ENCODE measurements at places on chromosomes 2 and 18.

GRCh38 chr2:241087420-241088268, 14.4 kb downstream of the MTERF4 start:
- DNase-seq: no peak

- no peak for DNase-seq
Measured at GRCh38 chr18:78953566-78953965, 26.1 kb upstream of the SALL3 start.

GRCh38 chr2:181111059-181111458, 130.7 kb downstream of the UBE2E3 start:
- no peak for DNase-seq

- DNase-seq: no peak
Measured at GRCh38 chr2:68027959-68028358, 34.8 kb downstream of the C1D start.

- no peak for DNase-seq
Measured at GRCh38 chr2:239251971-239252370, 148.8 kb downstream of the HDAC4 start.

GRCh38 chr18:64090876-64091275, 58.0 kb downstream of the LINC00305 start:
- DNase-seq: no peak

DNA sequence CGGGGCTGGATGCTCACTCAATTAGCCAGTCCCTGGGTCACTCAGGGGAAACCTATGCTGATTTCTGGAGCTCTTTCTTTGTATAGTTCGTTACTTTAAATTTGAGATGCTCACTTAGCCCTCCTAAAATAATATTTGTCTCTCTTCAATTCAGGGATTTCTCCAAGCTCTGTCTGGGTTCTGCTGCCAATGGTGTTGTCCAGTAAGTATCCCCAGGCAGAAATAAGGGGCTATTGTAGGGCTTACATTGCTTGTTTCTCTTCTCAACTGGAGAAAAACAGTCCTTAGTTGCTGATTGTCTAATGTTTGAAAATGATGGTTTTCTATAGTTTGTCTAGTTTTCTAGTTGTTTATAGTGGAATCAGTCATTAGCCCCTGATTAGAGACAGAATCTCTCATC, 5.0 kb downstream of the RAB6C start:
- DNase-seq: no peak

DNA sequence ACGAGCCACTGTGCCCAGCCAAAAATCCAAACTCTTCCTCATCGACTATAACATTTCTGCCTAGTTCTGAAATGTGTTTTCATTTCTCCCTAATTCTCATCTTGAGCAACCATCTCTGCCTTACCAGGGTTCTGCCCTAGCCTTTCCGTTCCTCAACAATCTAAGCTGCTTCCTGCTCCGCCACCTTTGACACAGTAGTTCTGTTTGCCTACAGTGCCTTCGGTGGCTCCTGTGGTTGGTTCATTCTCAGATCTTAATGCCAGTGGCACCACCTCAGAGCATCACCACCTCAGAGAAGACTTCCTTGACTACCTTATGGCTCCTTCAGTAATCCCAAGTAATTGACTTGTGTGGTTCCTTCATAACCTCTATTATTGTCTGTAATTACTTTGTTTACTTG, 3.8 kb downstream of the SOCS6 start:
- peak; percentile 65 for DNase-seq

- no peak for DNase-seq
Measured at GRCh38 chr2:106122157-106122556, 71.9 kb downstream of the UXS1 start.

- no peak for DNase-seq
Measured at GRCh38 chr2:214902286-214902685, 92.8 kb upstream of the BARD1 start.

DNA sequence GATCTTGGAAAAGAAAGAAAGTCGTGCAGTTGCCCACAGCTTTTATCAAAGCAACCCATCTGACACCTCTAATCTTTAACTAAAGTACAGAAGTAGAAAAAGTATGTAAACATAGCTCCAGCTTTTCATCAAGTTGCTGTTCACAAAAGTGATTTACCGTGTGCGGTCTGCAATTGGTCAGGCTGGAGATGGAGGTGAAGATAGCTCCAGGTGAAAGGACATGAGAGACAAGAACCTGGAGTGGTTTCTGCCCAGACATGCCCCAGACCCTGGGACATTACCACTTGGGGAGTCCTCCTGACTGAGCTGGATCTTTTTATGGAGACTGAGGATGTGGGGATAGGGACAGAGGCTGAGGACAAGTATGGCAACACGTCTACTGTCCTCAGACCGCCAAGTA, 82.7 kb downstream of the LAMA1 start:
- no peak for DNase-seq

GRCh38 chr2:119749477-119750012, 10.2 kb upstream of the PTPN4 start:
- DNase-seq: no peak

GRCh38 chr18:54736981-54737380, 91.3 kb upstream of the RAB27B start:
- no peak for DNase-seq

GRCh38 chr2:11101430-11101829, 53.8 kb upstream of the SLC66A3 start:
- DNase-seq: no peak

- no peak for DNase-seq
Measured at GRCh38 chr2:42503291-42503690, 9.5 kb upstream of the KCNG3 start.

- no peak for DNase-seq
Measured at GRCh38 chr18:433298-433697, 67.2 kb downstream of the COLEC12 start.

GRCh38 chr18:48194591-48195181, 214.5 kb downstream of the ZBTB7C start:
- no peak for DNase-seq

DNA sequence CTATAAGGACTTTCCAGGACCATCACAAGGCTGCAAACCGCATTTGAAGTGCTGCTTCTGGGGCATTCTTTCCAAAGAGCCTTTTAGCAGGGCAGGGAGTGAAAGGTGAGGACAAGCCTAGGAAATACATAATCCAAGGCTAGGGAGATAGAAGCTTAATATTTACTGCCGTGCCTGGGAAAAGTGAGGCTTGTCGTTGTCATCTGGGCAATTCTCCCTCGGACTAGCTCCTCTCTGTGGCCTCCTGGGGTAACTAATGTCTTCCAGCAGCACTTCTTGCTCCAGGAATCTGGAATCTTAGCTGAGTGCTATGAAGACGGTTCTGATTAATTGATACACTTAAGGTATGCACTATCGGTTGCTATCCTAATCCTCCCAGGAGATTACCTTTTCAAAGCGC, 69.3 kb upstream of the ATL2 start:
- DNase-seq: no peak

DNA sequence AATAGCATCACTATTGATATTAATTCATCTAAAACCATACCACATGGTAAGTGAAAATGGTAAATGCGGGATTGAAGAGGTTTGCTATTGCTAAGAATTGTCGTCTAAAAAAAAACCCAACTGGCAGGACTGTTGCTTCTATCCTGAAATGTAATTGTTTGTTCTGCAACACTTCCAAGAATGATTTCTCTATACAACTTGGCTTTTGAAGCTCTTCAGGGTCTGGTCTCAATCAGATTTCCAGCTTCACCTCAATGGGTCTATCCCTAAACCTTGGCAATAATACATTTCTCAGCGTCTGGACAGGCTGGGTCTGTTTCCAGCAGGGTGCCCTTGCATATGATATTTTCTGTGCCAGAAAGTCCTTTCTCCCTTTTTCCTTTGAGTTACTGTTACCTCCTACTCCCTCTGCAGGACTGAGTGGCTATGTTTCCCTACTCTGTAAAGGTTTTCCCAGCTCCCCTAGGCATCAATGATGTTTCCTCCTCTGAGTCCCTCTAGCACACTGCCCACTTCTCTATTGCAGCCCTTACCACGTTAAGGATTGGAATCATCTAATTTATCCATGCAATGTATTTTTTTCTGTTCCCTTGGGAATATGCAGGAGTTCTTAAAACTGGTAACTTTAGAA, 118.2 kb upstream of the REV1 start:
- no peak for DNase-seq

GRCh38 chr2:224570328-224570993, 14.7 kb downstream of the CUL3 start:
- DNase-seq: no peak

DNA sequence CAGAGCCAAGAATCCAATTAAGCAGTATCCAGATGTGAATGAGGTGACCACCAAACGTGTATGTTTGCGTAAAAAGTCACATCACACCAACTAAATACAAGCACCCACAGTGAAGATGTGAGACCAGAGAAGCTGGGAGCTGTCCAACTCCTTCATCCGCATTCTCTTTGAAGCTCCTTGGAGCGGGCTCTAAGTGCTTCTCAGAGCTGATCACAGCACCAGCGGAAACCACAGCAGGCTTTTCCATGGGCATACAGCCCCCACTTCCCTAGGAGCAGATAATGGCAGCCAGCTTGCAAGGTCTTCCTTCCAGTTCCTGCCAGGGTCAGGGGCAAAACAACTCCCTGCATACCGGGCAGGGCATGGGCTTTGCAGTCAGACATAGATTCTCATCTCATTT, 36.4 kb downstream of the REEP1 start:
- DNase-seq: no peak

- DNase-seq: no peak
Measured at GRCh38 chr2:150589681-150590080, 102.2 kb upstream of the RND3 start.

- DNase-seq: no peak
Measured at GRCh38 chr18:36829362-36830157, 633 bp downstream of the KIAA1328 start.

DNA sequence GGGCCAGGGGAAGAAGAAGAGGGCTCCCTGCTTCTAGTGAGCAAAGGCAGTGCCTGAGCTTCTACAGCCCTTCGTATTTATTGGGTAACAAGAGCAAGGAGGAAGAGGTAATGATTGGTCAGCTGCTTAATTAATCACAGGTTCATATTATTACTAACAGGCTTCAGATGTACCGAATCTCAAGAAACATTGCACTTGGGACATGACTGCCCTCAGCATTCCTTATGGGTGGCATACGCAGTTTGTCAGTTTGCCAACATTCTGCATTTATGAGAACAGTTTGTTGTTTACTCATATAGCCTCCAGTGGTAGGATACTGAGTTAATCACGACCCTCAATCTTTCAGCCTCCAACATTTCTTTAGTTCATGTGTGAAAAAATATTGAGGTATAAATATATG, 84.5 kb downstream of the HIBCH start:
- DNase-seq: no peak

DNA sequence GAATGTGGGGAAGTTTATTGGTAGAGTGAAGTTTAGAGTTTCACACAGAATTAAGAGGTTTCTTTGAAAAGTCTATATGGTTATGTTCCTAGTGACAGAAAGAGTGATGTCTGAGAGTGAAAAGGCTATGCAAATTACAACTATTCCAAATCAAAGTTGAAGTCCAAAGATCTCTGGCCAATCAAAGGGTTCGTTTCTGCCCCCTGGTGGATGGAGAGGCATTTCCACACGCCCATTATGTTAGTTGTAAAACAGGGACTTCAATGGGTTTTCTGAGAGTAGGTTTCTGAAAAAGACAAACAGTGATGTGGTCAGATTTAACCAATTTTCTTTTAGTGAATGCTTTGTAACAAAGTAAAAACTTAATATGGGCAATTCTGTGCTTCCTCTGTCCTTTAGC, 441.5 kb upstream of the POU3F3 start:
- peak; percentile 13 for DNase-seq

DNA sequence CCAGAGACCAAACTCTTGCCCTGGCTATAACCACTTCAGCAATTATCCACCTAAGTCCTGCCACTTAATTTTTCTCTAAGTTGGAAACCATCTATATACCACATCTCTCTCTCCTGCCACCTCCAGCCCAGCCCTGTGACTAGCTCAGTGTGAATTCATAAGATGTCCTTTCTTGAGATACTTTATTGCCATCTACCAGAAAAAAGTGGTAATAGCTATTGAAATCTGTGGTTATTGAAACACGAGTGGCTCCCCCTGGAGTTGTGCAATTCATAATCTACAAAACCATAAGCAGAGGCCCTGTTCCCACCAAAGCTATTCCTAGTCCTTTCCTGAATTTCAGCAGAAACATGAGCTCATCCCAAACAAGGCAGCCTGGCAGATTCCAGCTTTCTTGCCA, 324.0 kb downstream of the TXNL1 start:
- no peak for DNase-seq

DNA sequence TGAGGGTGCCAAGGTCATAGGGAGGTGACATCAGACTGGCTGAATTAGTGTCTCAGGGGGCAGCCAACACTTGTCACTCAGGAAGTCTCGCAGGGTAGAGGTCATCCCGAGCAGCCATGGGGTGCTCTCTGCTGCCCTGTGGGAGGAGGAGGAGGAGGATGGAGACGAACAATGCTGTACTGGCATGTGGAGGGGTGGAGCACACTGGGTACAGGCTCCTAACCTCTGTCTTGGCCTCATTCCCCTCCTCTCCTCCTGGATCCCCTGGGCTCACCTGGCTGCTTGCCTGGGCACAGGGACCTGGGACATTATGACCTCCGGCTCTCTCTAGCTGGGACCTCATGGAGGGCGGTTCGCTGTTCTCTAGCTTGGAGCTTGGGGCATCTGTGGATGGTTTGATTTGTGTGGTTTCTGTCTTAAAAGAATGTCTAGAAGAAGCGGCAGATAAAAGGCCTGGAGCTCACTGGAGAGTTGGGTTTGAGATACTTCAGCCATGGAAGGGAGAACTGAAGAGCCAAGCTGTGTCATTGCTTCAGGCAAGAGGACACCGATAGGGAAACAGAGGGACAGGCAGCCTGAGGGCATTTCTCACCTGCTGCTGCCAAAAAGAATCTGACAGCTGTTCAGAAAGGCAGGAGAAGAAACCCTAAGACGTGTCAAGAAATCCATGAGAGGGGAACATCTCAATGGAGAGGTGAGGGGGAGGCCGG, 133.1 kb downstream of the SEPTIN10 start:
- no peak for DNase-seq

- DNase-seq: peak; percentile 63
Measured at GRCh38 chr2:8053216-8053615, 628.6 kb upstream of the ID2 start.

- DNase-seq: no peak
Measured at GRCh38 chr18:33578518-33579348, 714 bp downstream of the ASXL3 start.

GRCh38 chr18:10588975-10589374, 63.1 kb downstream of the NAPG start:
- no peak for DNase-seq

GRCh38 chr2:160582490-160583145, 89.0 kb upstream of the RBMS1 start:
- DNase-seq: no peak

- peak; percentile 30 for DNase-seq
Measured at GRCh38 chr2:191105082-191105481, 45.7 kb downstream of the STAT4 start.

GRCh38 chr2:47636176-47636575, 146.8 kb upstream of the MSH6 start:
- DNase-seq: no peak

DNA sequence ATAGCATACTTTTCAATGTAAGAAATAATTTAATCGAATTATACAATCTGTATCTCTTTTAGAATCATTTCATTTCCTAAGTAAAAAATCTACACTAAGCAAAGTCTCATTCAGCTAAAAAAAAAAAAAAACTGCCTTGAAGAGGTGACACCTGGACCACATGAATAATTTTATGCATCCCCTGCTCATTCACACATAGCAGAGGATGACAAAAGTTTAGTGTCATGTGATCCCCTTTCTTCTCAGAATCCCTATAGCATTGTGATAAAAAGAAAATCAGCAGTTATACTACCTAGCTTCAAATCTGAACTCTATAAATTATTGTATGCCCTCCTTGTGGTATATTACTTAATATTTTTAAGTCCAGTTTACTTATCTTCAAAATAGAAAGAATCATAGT, 603.8 kb downstream of the ERBB4 start:
- DNase-seq: no peak

GRCh38 chr2:217523286-217523685, 479.5 kb downstream of the TNS1 start:
- no peak for DNase-seq
